Stimulated activated CD8-positive, alpha-beta memory T cell treated with anti-CD3 and anti-CD28 coated beads, Interleukin-15, amount 100 ng/mL, for 24 hours (primary cell): ENCODE measurements at places on chromosomes 2 and 18.

- DNase-seq, result no peak
These were observed 101.2 kb downstream of the NEB start for GRCh38 chr2:151632993-151633565.

- DNase-seq, result no peak
These were observed 188.7 kb upstream of the APCDD1 start for GRCh38 chr18:10265560-10266333.

DNA sequence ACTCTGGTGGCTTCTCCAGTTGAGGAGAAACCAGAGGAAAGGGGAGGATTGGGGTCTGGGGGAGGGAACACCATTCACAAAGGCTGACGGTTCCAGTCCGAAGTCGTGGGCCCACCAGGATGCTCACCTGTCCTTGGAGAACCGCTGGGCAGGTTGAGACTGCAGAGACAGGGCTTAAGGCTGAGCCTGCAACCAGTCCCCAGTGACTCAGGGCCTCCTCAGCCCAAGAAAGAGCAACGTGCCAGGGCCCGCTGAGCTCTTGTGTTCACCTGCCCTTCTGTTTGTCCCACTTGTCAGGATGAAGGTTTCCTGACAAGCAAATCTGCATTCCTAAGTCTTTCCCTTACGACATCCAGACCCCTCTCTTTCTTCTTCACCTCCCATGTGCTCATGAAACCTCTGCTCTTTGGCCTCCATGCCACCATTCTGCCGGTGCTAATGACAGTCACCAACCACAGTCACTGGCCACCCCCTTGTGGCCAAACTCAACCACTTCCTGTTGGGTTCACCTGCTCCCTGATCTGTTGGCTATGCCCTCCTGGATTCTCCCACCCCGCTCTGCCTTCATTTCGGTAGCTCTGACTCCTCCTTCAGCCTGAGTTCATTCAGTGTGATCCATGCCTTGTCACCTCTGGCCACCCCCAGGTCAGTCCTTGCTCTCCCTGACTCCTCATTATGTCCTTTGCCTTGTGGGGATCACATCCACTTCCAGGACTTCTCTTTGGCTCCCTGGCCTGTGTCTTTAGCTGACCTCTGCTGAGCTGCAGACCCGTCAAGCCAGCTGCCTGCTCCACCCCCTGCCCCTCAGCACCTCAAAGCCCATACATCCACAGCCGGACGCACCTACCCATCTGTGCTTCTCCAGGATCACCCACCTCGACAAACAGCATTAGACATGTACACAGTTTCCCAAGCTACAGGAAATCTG, 17.6 kb downstream of the EMX1 start:
- no peak for DNase-seq

GRCh38 chr18:40259115-40259835, 1695.8 kb upstream of the PIK3C3 start:
- no peak for DNase-seq

DNA sequence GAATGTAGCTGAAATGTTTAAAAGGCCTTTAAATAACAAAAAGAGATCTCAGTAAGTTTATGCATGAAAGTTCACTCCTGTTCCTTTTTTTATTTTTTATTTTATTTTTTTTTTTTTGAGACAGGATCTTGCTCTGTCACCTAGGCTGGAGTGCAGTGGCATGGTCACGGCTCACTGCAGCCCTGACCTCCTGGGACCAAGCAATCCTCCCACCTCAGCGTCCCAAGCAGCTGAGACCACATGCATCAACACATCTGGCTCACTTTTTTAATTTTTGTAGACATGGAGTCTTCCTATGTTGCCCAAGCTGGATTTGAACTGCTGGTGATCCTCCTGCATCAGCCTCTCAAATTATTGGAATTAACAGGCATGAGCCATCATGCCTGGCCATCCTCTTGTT, 84.3 kb downstream of the KANSL1L start:
- DNase-seq, result no peak

- no peak for DNase-seq
These were observed 1047.6 kb upstream of the FANCL start for GRCh38 chr2:59288771-59289170.

GRCh38 chr2:100627330-100628300, 64.8 kb downstream of the PDCL3 start:
- no peak for DNase-seq

DNA sequence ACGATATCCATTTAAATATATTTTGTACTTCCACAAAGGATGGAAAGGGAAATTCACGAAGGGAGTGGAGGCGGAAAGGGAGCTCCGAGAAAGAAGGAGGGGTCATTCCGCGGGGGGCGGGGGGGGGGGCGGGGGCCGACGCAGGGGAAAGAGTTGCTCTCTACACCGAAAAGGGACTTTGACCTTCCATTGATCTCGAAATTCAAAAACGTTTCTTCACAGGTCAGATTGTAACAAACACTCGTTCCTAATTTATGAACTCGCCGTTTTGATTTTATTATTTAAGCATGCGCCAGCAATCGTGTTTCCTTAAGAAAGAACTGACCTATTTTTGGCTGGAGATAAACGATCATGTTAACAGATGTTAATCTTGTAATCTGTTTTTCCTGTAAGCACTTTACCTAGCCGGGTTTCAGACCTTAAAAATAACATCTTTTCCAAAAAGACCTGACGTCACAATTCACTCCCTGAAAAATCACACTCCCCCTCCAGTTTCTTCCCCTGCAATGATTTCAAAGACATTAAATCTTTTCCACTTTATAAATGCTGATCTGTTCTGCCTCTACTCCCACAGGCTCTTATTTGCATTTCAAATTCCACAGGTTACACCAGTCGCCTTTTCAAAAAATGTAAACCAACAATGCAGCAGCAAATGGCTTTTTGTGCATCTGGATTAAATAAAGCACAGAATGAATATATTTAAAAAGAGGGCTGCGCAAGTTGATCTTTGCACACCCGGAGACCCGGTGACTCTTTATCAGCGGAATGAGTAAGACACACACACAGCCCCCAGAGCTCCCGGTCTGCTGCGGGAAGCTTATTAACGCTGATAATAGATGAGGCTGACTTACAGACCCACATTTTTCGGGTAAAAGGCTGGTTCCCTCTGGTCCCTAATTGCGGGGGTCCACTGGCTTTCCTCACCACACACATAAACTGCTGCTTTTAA, 1.6 kb downstream of the ZNF516 start:
- DNase-seq, result no peak
